ENCODE measurements at places on chromosomes 1 and 21.
A peak's percentile ranks its signal among the peaks of the same experiment; 100 is the strongest.

- no peak for DNase-seq
Observed at GRCh38 chr1:226967665-226968064, 27.6 kb downstream of the COQ8A start.

DNA sequence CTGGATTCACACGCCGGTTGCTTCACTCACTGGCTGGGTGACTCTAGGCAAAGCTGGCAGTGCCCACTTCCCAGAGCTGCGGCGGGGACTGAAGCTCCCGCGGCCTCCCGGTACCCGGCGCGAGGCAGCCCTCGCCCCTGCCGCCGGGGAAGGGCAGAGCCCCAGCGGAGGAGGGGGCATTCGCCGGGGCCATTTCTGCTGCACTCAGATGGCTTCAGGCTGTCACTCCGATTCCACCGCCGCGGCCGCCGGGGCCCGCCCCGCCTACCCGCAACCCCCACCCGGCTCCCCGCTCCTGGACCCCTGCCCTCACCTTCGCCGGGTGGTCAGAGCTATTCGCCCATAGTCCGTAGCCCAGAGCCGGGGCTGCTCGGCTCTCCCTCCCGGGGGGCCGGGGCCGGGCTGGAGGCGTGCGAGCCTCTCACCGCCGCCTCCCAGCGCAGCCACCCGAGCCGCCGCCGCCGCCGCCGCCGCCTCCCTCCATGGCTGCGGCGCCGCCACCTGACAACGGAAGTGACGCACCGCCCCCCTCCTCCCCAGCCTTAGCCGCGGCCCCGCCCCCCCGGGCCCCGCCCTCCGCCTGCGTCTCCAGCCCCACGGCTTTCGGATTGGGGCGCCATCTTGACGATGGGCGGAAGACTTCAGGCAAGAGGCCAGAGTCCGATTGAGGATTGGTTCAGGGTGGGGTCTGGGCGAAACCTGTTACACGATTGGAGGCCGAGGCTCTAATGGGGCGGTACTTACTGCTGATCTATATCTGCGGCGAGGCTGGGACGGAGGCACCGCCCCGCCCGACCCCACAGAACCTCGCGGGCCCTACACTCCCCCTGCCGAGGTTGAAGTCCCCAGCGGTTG is at the start of gene STK40:
STK40 (minus strand) TSS at position 515 of the 855 bp plus-strand sequence. CDS start 24,592 bp downstream, outside the sequence.
- peak; percentile 95 for DNase-seq

DNA sequence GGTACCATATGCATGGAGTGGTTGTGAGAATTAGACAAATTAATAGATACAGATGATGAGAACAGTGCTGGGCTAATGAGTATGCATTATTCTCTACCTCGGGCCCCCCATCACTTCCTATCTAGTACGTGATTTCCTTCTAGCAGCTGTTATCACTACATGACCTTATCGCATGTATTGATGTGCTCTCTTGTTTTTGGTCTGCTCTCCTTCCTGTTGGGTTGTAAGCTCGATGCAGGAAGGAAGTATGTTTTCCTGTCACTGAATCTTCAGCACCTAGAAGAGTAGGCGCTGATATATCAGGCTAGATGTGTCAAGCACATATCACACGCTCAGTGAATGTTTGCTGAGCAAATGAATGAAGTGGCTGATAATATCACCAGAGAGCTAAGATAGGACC is 43.9 kb upstream of the IFNAR2 start:
- DNase-seq, result no peak

DNA sequence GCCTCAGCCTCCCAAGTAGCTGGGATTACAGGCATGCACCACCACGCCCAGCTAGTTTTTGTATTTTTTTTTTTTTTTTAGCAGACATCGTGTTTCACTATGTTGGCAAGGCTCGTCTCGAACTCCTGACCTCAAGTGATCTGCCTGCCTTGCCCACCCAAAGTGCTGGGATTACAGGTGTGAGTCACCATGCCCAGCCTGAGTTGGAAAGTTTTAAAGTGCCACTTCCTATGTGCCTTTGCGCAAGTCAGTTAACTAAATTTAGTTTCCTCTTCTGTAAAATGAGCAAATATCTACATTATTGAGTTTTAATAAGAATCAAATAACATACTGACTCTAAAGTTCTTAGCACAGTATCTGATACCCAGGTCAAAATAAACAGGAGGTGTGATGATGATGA is 12.4 kb downstream of the SLC19A2 start:
- no peak for DNase-seq

DNA sequence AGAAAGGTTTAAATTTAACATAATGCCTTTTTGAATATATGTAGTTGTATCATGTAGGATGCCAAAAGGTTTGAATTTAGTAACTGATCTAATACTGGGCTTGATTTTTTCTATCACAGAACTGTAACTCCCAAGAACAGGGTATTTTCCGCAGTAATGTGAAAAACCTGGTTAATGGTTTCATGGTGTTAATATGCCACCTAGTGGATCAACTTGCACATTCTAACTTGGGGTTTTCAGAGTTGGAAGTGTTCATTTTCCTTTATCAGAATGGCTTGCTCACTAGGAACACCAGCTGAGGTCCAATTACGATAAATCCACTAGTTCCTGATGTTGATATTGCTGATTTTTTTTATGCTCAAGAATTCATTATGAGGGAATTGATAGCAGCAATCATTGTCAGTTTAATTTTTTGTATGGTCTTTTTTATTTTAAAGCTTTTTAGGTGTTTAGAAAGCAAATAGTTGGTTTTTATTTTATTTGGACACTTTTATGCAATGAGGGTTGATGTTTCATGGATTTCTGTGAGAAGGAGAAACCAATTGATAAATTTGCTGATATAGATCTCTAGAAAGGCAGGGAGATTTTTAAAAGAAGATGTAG is 157.2 kb downstream of the PLA2G4A start:
- DNase-seq, result peak; percentile 51

DNA sequence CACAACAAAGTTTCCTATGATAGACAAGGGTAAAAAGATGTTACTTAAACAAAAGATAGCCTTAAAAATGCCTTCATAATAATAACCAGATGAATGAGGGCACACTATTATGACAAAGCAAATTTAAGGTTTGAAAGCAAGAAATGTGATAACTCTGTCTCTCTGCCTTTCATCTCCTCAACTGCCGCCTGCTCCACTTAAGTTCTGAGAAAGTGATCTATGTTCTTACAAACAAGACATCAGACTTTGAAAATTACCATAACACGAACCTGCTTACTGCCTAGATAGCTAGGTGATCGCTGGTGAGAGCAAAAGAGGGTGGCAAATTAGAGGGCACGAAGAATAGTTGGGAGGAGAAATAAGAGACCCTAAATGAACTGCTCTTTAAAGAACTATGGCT is 13.2 kb downstream of the C21orf91 start:
- DNase-seq, result no peak
